ENCODE measurements at places on chromosomes 1 and 21.
A peak's percentile ranks its signal among the peaks of the same experiment; 100 is the strongest.

DNA sequence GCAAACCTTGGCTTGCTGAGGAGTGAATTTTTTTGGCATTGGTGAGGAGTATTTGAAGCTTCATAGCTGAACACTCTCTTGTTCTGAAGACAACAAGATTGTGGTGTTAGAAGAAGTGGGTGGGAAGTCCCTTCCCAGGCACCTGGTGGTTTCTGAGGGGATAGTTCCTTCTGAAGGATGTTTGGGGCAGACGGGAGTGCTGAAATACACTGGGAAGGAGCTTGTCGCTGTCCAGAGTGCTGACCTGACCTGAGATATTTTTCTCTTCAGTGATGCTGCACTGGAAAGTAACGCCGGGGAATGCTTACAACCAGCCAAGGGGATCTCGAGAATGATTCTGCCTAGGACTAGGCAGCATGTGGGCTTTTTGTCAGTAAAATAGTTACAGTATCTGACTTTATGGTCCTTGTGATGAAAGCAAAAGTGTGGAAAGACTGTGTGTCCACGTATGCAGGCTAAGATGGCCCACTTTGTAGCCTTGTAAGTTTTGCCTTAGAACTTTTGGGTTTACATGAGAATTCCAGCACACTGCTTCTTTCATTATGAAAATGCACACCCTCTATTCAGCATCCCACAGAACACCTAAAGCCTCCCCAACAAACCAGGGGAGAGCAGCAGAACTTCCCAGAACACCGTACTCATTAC is 33.1 kb upstream of the NFASC start:
- peak; percentile 27 for DNase-seq

DNA sequence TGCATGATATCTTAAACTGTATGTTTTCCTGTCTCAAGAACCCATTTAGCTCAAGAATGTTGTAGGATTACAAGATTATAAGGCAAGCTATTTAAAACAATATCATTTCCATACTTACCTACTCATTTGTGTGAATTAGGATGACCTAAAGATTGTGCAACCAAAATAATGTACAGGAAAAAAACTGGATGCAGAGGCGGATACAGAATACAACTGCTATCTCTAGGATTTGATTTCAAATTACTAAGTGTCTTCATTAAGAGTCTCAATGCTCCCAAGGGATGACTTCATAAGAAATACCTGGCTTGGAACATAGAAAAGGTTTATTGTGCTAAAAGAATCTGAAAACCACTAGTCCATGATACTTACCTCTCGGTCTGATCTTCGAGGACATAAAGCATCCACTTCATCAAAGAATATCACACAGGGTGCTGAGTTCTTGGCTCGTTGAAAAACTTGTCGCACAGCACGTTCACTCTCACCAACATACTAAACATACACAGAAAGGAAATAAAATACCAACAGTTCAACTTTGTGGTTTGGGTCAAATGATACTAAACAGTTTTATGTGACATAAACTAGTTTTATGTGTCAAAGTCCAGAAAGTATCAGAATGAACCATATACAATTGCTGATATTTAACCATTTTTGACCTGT is 54.9 kb downstream of the NVL start:
- DNase-seq: no peak

- DNase-seq: no peak
Observed at GRCh38 chr21:29481641-29482040, 182.9 kb downstream of the BACH1 start.

- no peak for DNase-seq
Observed at GRCh38 chr1:62800281-62800680, 16.3 kb downstream of the ATG4C start.

- no peak for DNase-seq
Observed at GRCh38 chr1:108077991-108078390, 113.0 kb upstream of the VAV3 start.

GRCh38 chr1:18191481-18192155 is 84.0 kb downstream of the IGSF21 start:
- no peak for DNase-seq

DNA sequence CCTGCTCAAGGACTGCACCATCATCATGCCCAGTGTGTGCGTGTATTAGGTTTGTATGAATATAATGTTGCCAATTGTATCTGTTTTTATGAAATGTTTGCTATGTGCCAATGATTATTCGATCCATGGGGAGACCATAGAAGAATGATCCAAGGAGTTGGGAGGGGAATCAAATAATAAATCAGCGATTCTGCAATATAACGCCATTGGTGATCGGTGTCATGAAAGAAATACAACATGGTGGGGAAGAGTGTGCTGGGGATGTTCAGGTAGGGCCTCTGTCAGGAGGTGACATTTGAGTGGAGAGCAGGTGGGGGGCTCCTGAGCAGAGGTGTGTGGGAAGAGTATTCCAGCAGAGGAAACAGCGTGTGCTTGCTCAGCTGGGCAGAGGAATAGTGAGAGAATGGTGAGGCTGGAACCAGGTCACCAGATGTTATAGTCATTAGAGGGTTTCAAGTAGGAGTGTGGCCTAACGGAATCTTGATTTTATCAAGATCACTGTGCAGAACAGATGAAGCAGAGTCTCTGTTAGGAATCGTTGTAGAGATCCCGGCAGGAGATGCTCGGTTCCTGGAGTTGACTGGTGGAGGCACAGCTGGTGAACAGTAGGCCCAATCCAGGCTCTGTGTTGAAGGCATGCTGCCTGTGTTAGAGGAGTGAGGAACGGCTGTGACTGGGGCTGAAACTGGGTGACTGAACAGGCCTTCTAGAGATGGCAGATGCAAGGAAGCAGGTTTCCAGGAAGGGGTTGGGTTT is 2.9 kb upstream of the ZNF496 start:
- DNase-seq: no peak

DNA sequence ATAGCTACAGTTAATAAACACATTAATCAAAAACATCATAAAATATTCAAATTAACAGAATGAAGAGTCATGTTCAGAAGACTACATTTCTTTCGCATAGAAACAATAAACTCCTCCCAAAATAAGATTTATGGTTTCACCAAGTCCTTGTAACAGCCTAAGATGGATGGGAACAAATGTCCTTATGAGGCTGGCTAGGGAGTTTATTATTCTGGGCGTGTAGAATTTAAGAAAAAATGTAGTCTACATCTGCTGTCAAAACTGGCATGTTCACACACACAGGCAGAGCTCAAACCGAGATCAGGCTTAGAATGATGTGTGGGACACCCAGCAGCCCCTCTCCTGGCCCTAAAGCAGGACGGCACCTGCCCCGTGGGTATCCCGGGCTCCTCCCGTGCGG is 101.1 kb downstream of the NPHP4 start:
- DNase-seq: no peak

DNA sequence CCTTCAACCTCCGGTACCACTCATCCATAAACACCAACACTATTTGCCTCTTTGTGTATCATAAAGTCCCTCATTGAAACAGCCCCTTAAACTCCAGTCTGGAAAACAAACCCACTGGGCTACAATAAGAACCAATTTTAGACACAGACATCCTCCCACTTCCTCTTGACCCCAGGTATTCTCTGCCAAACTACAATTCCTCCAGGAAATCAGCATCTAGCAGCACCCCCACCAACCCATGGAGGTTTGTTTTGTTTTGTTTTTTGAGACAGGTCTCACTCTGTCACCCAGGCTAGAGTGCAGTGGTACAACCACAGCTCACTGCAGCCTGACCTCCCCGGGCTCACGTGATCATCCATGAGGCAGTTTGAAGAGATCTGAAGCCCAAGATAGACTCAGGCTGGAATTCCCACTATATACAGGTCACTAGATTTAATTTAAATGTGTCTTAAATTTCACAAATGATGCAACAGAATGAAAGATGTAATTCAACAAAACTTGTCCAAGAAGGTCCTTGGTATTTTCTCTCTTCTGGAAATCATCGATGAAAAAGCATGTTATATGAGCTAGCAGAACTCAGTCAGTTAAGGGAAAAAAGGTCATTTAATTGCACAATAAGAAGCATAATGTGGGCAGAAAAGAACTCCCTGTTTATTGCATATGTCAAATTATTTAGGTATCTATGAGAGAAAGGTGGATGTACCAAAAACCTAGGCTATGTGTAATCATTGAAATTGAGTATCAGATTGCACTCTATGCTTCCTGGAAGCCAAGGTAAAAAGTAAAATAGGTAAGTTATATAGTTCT is 30.3 kb downstream of the TCP10L start:
- DNase-seq: no peak

- DNase-seq: no peak
Observed at GRCh38 chr1:111520053-111520452, 16.6 kb upstream of the ADORA3 start.

GRCh38 chr1:167722152-167722869 is 529 bp downstream of the MPZL1 start:
- DNase-seq: peak; percentile 45

DNA sequence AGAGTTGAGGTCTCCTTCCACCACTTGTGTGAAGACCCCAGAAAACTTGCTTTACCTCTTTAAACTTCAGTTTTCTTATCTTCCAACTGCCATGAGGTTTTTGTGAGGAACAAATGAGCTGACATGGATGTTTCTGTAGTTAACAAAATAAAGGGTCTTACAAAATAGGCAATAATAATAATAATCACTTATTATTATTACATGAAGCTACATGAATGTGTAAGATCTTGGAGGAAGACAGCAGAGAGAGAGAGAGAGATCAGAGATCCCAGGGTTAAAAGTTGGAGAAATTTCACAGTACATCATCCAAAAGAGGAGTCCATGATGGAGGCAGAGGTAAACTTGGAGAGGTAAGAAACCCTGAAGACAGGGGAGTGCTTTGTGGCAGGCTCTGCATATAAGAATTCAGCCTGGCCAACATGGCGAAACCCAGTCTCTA is 10.7 kb downstream of the RCC1 start:
- peak; percentile 32 for DNase-seq

DNA sequence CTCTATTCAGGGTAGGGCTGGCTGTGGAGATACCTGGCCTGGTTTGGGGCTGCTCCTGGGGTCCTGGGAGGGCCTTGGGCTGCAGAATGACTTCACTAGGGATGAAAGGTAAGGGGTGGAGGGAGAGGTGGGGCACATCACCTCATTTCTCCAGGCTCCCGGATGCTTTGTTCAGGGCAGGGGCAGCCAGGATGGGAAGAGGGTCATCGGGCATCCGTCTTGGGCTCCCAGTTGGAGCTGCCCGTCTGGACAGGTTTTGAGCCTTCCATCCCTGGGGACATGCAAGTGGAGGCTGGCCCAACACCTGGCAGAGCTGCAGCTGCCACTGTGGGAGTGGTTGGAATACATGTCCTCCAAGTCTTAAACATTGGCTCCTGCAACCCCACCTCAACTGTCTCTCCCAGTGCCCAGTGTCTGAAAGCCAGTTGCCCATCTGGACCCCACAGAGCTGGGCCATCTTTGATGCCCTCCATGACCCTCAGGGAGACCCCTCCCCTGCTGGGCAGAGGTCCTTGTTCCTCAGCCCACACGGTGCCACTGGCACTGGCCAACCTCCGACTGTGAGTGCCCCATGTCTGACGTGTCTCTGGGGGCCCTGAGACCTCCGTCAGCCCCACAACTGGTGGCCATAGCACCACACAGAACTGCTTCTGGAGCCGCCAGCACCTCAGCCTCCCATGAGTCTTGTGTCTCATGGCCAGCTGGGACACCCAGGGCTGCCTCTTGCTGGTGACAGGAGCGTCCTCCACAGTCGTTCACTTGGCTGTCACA is 52.8 kb downstream of the TRIM11 start:
- DNase-seq: no peak

DNA sequence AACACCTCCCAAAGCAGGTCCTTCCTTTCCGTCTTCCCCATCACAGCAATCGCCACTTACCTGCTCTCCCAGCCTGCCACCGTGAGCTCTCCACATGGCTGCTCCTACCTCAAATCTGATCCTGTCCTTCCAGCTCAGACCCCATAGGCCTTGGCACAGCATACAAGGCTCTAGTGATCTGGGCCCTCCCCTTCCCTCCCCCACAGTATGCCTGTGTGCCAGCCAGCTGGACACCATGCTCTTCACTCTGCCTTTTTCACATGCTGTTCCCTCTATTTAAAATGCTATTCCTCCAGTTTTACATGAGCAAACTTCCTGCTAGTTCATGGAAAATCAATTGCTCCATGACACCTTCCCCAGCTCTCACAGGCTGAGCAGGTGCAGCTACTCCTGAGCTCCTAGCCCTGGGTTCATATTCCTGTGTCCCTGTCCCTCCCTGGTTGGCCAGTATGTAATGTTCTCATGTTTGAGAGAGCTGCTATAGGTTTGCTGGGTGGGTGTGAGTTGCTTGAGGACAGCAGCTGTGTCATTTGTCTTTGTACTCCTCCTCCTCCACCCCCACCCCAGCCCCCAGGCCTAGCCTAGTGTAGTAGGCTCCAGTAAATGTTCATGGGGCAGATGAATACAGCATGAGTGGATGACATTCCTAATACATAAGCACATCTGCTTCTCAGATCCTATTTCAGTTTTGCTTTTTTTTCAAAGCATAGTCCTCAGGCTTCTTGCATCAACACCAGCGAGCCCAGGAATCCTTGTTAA is 6.3 kb upstream of the TNNT2 start:
- no peak for DNase-seq

DNA sequence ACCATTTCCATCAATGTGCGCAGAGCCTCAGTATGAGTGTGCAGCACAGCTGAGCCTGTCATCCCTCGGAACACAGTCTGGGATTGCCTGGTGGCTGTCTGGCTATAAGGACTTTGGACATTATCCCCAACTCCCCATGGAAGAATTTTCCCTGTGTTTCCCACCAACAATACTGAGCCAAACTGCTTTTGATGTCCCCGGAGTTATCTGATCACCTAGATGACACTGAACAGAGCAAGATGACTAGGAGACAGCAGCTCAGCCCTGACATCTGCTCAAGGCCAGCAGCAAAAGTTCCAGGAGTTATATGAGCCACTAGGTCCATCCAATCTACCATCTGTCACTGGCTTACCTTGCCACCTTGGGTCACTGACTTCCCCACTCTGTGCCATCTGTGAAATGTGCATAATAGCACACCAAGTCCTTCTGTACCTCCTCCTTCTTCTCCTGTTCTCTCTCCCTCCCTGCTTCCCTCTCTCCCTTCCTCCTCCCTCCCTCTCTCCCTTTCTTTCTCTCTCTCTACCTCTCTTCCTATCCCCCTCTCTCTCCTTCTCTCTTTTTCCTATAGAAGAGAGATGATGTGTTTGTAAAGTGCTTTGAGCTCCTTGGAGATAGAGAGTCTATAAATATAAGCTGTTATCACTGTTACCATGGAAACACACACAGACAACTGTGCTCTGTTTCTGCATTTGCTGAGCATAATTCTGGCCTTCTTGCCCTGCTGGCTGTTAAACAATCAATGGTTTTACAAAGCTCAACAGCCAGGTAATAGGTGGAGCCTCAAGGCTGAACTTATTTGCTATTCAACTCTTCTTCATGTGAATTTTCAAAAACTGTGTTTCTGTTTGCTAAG is 19.7 kb upstream of the ATP1B1 start:
- peak; percentile 24 for DNase-seq

- DNase-seq: no peak
Observed at GRCh38 chr1:232873931-232874330, 68.7 kb downstream of the MAP10 start.

DNA sequence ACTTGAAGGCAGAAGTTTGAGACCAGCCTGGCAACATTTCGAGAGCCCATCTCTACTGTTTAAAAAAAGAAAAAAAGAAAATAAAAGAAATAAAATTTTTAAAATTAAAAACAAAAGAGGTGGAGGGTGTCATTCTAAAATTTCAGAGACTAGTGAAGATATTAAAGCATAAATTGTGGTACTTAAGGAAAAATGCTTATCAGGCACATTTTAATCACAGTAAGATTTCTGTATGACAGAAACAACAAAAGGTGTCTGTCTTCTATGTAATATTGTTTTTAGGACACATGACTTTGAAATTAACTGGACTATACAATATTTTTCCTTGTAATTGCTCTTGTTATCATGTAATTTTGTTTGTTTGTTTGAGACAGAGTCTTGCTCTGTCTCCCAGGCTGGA is 4.6 kb downstream of the WASF2 start:
- DNase-seq: no peak

- no peak for DNase-seq
Observed at GRCh38 chr1:9448132-9449109, 90.8 kb upstream of the SLC25A33 start.
